ENCODE measurements at places on chromosomes 11 and 22.

GRCh38 chr11:123434262-123434661 is 4.2 kb downstream of the GRAMD1B start:
- peaks cover 57% of the 10 kb centered on the region for H3K36me3 ChIP-seq
- H3K27ac ChIP-seq = peak overlapping the region; percentile 57
- H3K4me1 ChIP-seq = peaks cover 80% of the 10 kb centered on the region
- no peaks in the 10 kb centered on the region for H3K27me3 ChIP-seq

GRCh38 chr22:39686178-39686620 is 115.6 kb downstream of the CACNA1I start:
- no peaks in the 10 kb centered on the region for H3K4me1 ChIP-seq
- H3K36me3 ChIP-seq = no peaks in the 10 kb centered on the region
- H3K27me3 ChIP-seq = peaks cover 25% of the 10 kb centered on the region
- H3K4me3 ChIP-seq = no peak overlapping the region
- DNase-seq = no peak

GRCh38 chr11:112829971-112830654 is 131.1 kb upstream of the NCAM1 start:
- no peaks in the 10 kb centered on the region for H3K36me3 ChIP-seq
- H3K27me3 ChIP-seq = peaks cover 7% of the 10 kb centered on the region
- no peaks in the 10 kb centered on the region for H3K4me1 ChIP-seq
- no peak overlapping the region for H3K27ac ChIP-seq

GRCh38 chr11:16408619-16409018 is 52.3 kb upstream of the SOX6 start:
- no peaks in the 10 kb centered on the region for H3K27me3 ChIP-seq
- H3K4me1 ChIP-seq = no peaks in the 10 kb centered on the region
- no peak overlapping the region for H3K27ac ChIP-seq
- no peaks in the 10 kb centered on the region for H3K36me3 ChIP-seq
- H3K4me3 ChIP-seq = no peak overlapping the region

- H3K4me1 ChIP-seq = peaks cover 38% of the 10 kb centered on the region
- no peak for DNase-seq
- H3K27me3 ChIP-seq = peaks cover 7% of the 10 kb centered on the region
- no peak overlapping the region for H3K4me3 ChIP-seq
- H3K36me3 ChIP-seq = peaks cover 4% of the 10 kb centered on the region
- no peak overlapping the region for H3K27ac ChIP-seq
These were observed 37.1 kb upstream of the HSPA8 start for GRCh38 chr11:123098990-123099389.

GRCh38 chr11:75347781-75348566 is 3.5 kb downstream of the ARRB1 start:
- H3K4me1 ChIP-seq = peaks cover 73% of the 10 kb centered on the region
- no peak overlapping the region for H3K4me3 ChIP-seq
- no peaks in the 10 kb centered on the region for H3K27me3 ChIP-seq
- H3K36me3 ChIP-seq = no peaks in the 10 kb centered on the region

- H3K36me3 ChIP-seq = peaks cover 12% of the 10 kb centered on the region
- peak overlapping the region; percentile 88 for H3K27ac ChIP-seq
- DNase-seq = no peak
- H3K4me1 ChIP-seq = peaks cover 90% of the 10 kb centered on the region
These were observed 53.4 kb downstream of the LIF start for GRCh38 chr22:30193031-30193775.

- H3K4me3 ChIP-seq = no peak overlapping the region
- peaks cover 27% of the 10 kb centered on the region for H3K27me3 ChIP-seq
- H3K4me1 ChIP-seq = no peaks in the 10 kb centered on the region
These were observed 23.4 kb downstream of the OVOL1 start for GRCh38 chr11:65810046-65810868.

DNA sequence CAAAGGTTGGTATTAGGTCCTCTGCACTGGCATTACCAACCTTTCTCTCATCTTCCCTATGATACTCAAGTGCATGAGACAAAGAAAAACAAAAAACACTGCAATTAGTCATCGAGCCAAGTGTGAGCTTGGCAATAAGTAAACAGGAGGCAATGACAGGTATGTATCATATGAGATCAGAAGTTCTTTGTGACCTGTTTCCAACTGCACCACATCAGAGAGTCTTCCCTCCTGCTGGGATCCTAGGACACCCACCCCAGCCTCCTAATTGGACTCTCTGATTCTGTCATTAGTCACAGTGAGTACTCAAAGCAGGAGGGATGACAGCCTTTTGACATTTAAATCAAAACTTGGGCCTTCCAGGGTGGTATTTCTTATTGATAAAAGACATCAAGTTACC is 7.8 kb upstream of the JAML start:
- H3K27ac ChIP-seq = peak overlapping the region; percentile 78
- peaks cover 64% of the 10 kb centered on the region for H3K36me3 ChIP-seq
- peaks cover 18% of the 10 kb centered on the region for H3K4me1 ChIP-seq
- H3K4me3 ChIP-seq = peak overlapping the region; percentile 0

- H3K4me1 ChIP-seq = peaks cover 46% of the 10 kb centered on the region
- peaks cover 29% of the 10 kb centered on the region for H3K27me3 ChIP-seq
- no peak overlapping the region for H3K27ac ChIP-seq
- no peak for DNase-seq
- no peak overlapping the region for H3K4me3 ChIP-seq
These were observed 19.2 kb upstream of the RRAS2 start for GRCh38 chr11:14378171-14378570.

DNA sequence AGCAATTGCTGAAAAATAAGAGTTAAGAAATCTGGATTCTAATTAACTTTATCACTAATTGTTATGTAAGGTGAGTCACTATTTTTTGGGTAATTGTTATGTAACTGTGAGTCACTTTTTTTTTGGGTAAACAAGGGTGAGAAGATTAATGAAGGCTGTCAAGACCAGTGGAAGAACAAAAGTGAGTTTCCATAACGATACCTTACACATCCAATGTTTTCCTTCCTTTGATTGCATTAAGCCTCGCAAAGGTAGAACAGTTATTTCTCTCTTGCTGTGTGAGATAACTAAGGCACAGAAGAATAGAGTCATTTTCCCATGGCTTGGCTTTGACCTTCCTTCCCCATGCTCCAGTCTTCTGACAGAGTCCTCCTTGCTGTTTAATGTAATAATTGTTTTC is 374.7 kb downstream of the DDX10 start:
- DNase-seq = no peak
- no peak overlapping the region for H3K4me3 ChIP-seq
- H3K27me3 ChIP-seq = no peaks in the 10 kb centered on the region
- no peaks in the 10 kb centered on the region for H3K36me3 ChIP-seq
- no peak overlapping the region for H3K27ac ChIP-seq
- no peaks in the 10 kb centered on the region for H3K4me1 ChIP-seq

- no peaks in the 10 kb centered on the region for H3K4me1 ChIP-seq
- H3K27me3 ChIP-seq = peaks cover 35% of the 10 kb centered on the region
- no peak overlapping the region for H3K27ac ChIP-seq
- H3K36me3 ChIP-seq = no peaks in the 10 kb centered on the region
These were observed 179.6 kb downstream of the TTC28 start for GRCh38 chr22:28500006-28500405.

- DNase-seq = no peak
- H3K27ac ChIP-seq = no peak overlapping the region
- no peaks in the 10 kb centered on the region for H3K36me3 ChIP-seq
- no peaks in the 10 kb centered on the region for H3K4me1 ChIP-seq
- H3K4me3 ChIP-seq = no peak overlapping the region
These were observed 209.6 kb downstream of the BUD13 start for GRCh38 chr11:116563028-116563711.

GRCh38 chr11:61645179-61645868 is 34.9 kb upstream of the DAGLA start:
- no peak overlapping the region for H3K27ac ChIP-seq
- no peaks in the 10 kb centered on the region for H3K36me3 ChIP-seq
- DNase-seq = no peak
- H3K27me3 ChIP-seq = peaks cover 2% of the 10 kb centered on the region

DNA sequence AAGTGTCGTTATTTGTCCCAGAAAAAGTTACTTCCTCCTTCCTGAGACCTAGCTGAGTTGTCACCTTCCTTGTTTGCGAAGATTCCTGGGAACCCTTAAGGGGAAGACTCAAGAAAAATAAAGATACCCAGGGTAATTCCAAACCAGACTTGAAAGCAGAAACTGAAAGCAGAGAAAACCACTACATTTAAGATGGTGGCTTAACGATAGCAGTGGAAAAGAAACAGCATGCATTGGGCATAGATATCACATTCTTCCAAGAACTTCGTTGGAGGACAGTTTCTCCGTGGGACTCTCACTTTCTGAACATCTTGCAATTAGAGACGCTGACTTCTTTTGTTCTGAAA is 89.1 kb downstream of the FAM76B start:
- H3K4me3 ChIP-seq = peak overlapping the region; percentile 73
- peaks cover 63% of the 10 kb centered on the region for H3K4me1 ChIP-seq
- H3K27me3 ChIP-seq = no peaks in the 10 kb centered on the region
- H3K27ac ChIP-seq = peak overlapping the region; percentile 95
- peaks cover 17% of the 10 kb centered on the region for H3K36me3 ChIP-seq

- no peak overlapping the region for H3K27ac ChIP-seq
- no peaks in the 10 kb centered on the region for H3K36me3 ChIP-seq
- DNase-seq = no peak
- no peaks in the 10 kb centered on the region for H3K4me1 ChIP-seq
These were observed 1019.4 kb downstream of the BRD1 start for GRCh38 chr22:48808038-48808960.

DNA sequence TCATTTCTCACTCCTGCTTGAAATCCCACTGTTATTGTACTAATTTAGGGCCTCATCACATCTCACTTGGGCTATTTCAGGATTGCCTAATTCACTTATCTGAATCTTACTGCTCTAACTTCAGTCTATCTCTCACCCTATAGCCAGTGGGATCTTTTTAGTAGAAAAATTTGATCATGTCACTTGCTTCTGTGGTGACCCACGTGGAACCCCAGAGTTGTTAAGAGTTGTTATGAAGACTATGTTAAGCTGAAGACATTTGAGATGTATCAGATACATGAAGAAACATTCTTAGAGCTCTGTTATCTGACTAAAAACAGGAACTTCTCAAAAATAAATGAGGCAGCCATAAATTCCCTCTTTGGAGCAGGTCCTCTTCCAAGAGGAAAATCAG is 1375.6 kb upstream of the TENM4 start:
- H3K4me3 ChIP-seq = no peak overlapping the region
- H3K27me3 ChIP-seq = no peaks in the 10 kb centered on the region
- H3K4me1 ChIP-seq = peaks cover 11% of the 10 kb centered on the region
- no peak overlapping the region for H3K27ac ChIP-seq

DNA sequence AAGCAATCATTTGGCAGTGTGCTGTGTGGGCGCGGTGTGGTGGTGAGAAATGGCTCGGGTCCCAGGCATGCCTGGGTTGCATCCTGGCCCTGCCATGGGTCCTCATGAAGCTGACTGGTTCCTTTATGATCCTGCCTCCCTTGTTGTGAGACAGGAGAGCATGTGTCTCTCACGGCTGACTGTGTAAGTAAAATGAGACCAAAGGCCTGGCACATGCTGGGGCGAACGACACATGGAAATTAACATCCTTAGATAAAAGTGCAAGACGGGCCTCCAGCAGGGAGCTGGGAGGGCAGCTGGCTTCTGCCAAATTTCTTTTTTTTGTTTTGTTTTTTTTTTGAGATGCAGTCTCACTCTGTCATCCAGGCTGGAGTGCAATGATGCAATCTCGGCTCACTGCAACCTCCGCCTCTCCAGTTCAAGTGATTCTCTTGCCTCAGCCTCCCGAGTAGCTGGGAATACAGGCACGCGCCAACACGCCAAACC is 9.4 kb upstream of the FBLN1 start:
- DNase-seq = no peak
- H3K36me3 ChIP-seq = no peaks in the 10 kb centered on the region
- H3K27me3 ChIP-seq = peaks cover 11% of the 10 kb centered on the region
- H3K4me3 ChIP-seq = no peak overlapping the region
- H3K4me1 ChIP-seq = no peaks in the 10 kb centered on the region

DNA sequence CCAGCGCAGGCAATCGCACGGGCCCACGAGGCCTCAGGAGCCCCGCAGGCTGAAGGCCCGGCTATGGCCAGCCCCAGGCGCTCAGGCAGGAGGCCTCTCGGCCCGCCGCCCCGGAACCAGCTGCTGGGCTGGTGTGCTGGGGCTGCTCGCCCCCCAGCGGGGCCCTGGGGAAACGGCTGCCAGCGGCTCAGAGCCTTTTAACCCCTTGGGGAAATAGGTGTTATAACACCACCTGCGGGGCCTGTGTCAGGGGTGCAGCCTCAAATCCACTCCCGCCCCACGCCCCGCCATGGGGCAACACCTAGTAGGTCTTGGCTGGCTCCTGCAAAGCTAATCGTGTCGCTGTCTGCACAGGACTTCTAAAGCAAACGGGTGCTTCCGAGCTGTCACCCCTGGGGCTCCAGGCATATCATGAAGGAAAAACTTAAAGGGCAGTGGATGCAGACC is 237.4 kb downstream of the TTC28 start:
- peak overlapping the region; percentile 67 for H3K27ac ChIP-seq
- peak overlapping the region; percentile 86 for H3K4me3 ChIP-seq
- peak; percentile 73 for DNase-seq
- H3K27me3 ChIP-seq = peaks cover 8% of the 10 kb centered on the region
- H3K4me1 ChIP-seq = peaks cover 25% of the 10 kb centered on the region

GRCh38 chr22:36936362-36937116 is 23.1 kb downstream of the CSF2RB start:
- no peaks in the 10 kb centered on the region for H3K36me3 ChIP-seq
- peaks cover 11% of the 10 kb centered on the region for H3K4me1 ChIP-seq
- H3K27me3 ChIP-seq = peaks cover 3% of the 10 kb centered on the region
- H3K27ac ChIP-seq = peak overlapping the region; percentile 18

GRCh38 chr22:23467721-23468294 is 112.3 kb downstream of the IGLL1 start:
- no peaks in the 10 kb centered on the region for H3K4me1 ChIP-seq
- no peaks in the 10 kb centered on the region for H3K36me3 ChIP-seq
- DNase-seq = no peak
- H3K4me3 ChIP-seq = no peak overlapping the region

DNA sequence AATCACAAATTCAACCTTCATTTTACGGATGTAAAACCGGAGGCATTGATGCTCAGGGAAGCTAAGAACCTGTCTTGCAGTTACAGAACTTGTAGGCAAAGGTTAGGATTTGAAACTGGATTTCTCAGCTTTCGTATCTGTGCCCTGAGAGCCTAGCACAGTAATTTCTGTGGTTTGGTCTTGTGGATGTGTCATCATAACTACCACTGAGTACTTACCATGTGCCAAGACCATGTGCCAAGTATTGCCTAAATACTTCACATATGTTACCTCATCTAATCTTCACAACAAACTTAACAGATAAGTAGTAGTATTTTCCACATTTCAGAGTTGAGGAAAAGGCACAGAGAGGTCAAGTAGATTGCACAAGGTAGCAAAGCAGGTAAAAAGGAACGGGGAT is 140.7 kb downstream of the NXPE2 start:
- no peaks in the 10 kb centered on the region for H3K27me3 ChIP-seq
- no peak overlapping the region for H3K4me3 ChIP-seq
- no peaks in the 10 kb centered on the region for H3K36me3 ChIP-seq

DNA sequence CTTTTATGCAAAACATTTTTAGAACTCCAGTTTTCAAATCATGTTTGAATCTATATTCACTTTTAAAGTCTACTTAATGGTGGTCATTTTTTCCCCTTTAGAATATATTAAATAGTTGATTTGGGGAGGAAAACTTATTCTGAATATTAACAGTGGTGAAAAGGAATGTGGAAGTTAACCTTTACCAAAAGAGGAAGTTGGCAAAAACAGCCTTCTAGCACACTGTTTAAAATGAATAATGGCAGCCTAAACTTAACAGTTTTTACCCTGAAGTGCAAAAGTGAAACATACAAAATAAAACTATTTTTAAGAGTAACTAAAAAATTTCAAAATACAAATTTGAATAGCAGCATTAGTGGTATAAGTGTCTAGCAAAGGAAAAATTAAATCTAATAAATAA is 86.4 kb downstream of the GRK3 start:
- H3K4me1 ChIP-seq = peaks cover 29% of the 10 kb centered on the region
- H3K27ac ChIP-seq = no peak overlapping the region
- no peaks in the 10 kb centered on the region for H3K27me3 ChIP-seq
- peaks cover 22% of the 10 kb centered on the region for H3K36me3 ChIP-seq
- DNase-seq = no peak

GRCh38 chr22:23408321-23408720 is 171.8 kb downstream of the IGLL1 start:
- no peak overlapping the region for H3K27ac ChIP-seq
- H3K27me3 ChIP-seq = peaks cover 16% of the 10 kb centered on the region
- no peaks in the 10 kb centered on the region for H3K4me1 ChIP-seq
- no peak for DNase-seq
